Effector CD8-positive, alpha-beta T cell (primary cell): ENCODE measurements at places on chromosomes 16 and 17.

DNA sequence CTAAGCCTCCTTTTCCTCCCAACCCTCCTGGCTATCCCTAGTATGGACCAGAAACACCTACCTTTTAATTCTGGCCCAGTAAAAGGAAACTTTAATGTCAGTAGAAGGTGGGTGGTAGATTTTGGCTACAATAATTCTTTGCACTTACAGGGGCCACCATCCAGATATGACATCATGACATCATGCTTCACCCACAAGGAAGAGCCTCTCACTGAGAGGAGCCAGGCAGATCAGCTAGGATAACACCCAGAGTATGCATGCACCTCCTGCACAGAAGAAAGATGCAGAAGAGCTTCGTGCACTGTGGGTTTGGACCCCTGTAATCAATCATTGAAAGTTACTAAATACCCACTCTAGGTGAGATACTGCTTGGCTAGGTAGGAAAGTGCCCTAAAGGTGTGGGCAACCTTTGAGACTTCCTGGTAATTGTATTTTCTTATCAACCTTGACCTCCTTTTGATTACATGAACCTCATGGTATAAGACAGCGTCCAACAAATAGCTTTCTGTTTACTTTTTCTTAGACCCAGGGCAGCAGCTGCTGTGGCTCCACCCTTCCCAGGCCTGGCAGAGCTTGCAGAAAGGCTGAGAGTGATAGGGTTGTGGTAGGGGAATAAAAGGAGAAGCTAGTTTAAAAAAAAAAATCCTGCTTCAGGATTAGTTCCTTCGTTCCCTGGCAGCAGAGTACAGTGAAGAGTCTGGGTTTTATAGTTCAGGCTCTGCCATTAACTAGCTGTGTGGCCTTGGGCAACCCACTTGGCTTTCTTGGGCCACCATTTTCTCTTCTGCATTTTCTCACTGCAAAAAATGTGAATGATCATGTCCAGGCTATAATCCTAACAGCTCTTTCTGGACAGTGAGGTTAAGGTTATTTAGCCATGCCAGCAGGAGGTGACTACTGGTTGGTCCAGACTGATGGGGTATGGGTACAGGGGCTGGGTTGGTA lies 6.2 kb downstream of the MAP3K14 start:
- no peak for DNase-seq

DNA sequence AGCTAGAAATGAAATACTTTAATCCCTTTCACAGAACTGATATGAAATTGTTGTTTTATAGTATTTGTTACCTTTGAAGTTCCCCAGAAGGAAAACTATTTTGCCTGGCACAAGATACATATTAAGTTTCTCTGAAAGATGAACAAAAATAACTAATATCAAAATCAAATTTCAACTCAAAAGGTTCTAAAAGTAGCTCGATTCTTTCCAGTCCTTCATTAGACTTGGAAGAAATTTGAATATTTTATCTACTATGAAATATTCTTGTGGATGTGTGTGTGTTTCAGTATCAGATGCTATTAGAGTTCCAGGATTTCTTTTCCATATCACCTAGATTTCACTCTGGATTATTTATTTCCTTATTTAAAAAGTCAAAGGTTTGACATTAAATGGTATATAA lies 3.6 kb upstream of the AATF start:
- DNase-seq: no peak

- DNase-seq: no peak
Measured at GRCh38 chr17:74089380-74089779, 114.1 kb upstream of the RPL38 start.

DNA sequence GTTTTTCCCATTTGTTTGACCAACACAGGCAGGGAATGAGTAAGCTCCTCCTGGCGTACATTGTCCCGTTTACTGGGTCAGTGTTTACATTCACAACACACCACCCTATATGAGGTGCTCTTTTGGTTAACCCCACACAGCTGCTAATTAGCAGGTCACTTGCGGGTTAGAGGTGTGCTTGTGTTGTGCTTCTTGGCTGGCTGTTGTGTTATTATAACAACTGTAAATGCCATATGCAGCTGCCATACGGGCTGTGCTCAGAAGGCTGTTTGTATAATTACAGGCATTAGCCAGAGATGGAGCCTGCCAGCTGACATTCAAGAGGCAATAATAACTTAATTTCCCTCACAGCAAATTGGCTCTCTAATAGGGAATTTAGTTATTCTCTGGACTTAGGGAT lies 205.1 kb upstream of the ELAC2 start:
- no peak for DNase-seq

DNA sequence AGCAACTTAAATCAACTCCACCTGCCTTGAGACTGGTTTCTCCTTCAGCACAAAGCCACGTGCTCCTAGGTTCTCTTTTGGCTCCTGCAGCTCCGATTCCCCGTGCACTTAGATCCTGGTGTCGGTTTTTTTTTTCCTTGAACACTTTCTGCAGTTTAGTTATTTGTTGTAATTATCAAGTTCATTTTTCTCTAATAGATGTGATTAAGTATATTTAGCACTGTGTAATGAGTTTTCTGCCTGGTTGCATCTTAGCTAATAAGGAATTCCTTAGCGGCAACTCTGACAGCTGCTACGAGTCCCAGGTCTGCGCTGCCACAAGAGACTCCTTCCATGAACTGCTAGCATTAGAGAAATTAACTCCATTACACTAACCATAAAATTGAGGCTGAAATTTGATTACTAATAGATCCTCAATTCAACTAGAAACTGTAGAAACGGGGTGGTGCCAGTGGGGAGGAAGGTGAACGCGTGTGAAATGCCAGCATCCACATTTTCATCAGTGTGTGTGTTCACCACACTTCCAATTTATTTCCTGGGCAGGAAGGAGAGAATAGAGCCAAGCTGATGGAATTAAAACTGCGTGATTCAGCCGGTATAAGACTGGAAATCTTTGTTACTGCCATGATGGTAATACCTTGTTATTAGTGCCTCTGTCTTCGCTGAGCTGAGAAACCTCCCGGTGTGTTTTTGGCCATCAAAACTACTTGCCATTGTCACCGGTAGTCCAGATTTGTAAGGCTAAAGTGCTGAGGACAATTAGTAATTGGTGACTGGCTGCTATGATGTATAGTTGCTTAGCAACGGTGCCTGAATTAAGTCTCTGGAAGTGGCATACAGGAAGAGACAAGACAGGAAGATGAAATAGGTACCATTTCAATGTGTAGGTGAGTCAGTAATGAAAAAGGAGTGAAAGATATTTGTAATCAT lies 232.4 kb downstream of the IRX3 start:
- DNase-seq: no peak

DNA sequence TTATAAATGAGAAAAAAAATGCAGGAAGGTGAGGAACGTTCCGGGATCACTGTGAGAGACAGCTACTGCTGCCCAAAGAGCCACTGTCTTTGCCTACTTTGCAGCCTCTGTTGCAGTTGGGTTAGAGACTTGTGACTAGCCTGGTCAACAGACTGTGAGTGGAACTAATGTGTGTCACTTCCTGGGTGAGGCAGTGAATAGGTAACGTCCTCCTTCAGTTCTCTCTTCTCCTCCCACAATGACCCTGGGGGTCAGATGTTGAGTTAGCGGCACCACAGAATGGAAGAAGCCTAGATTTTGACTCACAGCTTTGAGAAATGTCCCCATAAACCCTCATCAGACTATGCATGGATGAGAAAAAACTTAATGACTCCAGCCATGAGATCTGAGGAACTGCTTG lies 5.2 kb downstream of the C16orf46 start:
- no peak for DNase-seq

DNA sequence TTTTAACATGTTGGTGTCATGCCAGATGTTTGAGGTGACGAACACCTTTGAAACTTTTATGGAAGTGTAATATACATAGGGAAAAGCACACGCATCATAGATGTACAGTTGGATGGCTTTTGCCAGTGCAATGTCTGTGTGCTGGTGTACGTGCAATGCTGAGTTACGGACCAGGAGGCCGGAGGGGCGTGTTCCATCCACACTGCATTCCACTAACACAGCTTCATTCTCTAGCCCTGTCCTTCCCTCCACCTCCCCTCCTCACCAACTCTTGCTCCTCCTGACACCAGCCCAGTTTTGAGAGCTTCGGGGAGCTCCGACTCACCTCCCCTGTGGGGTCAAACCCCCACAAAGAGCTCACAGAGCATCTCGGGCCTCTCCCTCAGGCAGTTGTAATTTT lies 358.8 kb downstream of the C16orf95 start:
- DNase-seq: no peak

GRCh38 chr16:78505544-78506366 lies 406.3 kb downstream of the WWOX start:
- DNase-seq: no peak

GRCh38 chr17:73657473-73658116 lies 13.3 kb upstream of the SDK2 start:
- DNase-seq: no peak

GRCh38 chr17:42413464-42414040 lies 9.5 kb downstream of the CAVIN1 start:
- DNase-seq: no peak

DNA sequence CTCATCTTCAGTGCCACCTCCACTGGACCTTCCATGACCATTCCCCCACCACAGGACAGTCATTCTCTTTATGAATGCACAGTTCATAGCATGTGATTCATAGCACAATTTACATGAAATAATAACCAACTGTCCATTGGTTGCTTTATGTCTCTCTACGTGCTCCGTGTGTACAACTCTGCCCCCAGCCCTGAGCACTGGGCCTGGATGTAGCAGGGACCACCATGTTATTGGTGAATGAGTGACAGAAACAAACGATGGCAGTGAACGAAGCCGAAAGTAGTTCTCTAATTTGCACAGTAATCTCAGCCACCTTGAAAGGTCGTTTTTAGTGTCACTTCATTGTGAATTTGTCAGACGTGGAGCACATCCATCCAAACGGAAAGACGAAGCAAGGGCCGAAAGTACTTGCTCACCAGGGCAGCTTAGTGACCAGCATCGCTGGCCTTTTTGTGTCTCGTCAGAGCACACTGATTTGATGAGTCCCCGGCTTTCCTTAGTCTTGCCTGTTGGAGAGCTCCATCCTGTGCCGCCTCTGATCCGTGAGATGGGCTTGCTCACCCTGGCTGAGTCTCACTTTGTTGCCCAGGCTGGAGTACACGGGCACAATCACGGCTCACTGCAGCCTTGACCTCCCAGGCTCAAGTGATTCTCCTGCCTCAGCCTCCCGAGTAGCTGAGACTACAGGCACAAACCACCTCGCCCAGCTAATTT lies 95.3 kb downstream of the CMIP start:
- no peak for DNase-seq

DNA sequence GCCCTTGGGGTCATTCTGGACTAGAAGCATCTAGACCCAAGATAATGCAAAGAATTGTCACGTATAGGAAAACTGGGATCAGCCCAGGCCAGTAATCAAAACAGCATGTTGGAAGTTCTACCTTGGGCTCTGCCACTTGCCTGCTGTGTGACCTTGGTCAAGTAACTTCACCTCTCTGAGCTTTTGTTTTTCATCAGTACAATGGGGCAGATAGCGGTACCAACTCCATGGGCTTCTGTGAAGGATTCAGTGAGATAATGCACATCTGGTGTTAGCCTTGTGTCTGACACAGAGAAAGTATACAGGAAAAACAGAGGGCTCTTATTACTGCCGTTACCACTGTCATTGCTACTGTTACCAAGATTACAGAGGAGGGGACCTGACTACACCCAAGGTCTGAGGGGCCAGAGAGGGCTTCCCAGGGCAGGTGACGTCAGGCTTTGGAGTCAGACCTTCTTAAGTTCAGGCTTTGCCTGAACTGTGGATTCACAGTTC lies 24.6 kb downstream of the CMIP start:
- no peak for DNase-seq

DNA sequence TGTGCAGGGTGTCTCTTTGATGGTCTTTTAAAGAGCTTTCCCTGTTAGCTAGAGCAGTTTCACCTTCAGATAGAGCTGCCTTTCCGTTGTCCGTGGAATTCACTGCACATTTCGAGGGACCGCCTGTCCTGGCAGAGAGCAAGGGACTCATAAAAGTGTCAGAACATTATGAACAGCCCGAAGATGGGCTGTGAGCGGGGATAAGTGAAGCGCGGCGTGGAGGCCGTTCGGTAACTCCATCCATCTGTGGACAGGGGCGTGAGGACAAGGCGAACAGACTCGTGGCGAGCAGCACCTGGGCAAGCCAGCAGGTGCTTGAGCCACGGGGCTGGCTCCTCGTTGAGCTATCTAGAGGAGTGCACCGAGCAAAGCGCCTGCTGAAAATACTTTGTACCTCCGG lies 371.2 kb downstream of the MAF start:
- no peak for DNase-seq

DNA sequence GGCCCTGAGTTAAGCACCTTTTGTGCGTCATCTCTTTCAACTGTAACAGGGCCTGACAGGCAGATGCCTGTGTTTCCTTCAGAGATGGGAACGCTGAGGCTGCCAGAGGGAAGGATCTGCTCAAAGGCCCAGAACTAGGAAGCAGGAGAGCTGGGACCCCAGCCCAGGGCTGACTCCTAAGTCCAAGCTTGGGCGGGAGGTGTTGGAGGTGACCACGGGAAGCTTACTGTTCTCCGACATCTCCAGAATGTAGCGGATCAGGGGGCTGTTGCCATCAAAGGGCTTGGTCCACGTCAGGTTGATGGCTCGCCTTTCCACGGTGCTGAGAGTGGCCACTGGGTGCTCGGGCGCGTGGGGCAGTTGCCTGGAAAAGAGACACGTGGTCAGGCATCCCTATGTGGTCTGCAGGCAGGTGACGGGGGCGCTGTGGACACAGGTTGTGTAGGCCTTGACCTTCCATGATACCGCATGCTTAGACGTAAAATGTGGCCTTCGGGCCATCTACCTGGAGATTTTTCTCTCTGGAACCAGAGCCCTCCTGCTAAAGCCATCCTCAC lies 111.4 kb upstream of the CDC42EP4 start:
- DNase-seq: no peak

- DNase-seq: no peak
Measured at GRCh38 chr16:12449795-12450194, 353.9 kb downstream of the CPPED1 start.

DNA sequence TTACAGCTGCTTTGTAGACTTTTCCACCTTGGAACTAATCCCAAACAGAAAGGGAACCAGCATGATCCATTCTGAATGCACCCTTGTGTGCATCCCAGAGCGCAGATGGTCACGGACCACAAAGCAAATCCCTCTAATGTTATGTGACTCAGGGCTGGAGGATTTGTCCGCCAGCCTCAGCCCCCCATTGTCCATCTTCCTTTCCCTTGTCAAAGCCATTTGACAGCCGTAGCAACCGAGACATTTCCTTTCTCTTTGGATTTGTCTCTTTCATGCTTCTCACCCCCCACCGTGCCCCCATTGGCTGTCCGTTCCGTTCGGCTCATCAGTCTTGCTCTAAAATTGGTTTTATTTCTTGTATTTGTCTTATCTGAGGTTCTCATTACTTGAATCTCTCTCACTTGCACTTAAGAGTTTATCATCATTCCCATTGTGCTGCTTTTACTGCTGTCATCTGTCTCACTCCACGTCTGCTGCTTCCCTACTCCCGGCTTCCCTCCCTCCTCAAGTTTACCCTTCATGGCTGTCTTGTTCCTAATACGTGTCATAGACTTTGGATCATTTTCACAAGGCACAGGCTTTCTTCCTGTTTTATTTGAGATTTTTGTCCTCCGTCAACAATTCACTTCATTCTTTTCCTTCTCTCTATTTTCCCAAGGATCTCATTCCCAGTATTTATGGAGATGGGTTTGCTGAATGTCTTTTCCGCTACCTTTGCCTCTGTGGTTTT lies 163.4 kb upstream of the ERCC4 start:
- DNase-seq: no peak

GRCh38 chr17:30345527-30346075 lies 11.7 kb upstream of the TMIGD1 start:
- DNase-seq: no peak

GRCh38 chr16:1982013-1982433 lies 754 bp upstream of the NOXO1 start:
- DNase-seq: no peak
